Glomerular endothelial cell (primary cell): ENCODE measurements at places on chromosomes 5 and 9.

GRCh38 chr5:163350083-163350482, 87.3 kb upstream of the CCNG1 start:
- no peak for DNase-seq

DNA sequence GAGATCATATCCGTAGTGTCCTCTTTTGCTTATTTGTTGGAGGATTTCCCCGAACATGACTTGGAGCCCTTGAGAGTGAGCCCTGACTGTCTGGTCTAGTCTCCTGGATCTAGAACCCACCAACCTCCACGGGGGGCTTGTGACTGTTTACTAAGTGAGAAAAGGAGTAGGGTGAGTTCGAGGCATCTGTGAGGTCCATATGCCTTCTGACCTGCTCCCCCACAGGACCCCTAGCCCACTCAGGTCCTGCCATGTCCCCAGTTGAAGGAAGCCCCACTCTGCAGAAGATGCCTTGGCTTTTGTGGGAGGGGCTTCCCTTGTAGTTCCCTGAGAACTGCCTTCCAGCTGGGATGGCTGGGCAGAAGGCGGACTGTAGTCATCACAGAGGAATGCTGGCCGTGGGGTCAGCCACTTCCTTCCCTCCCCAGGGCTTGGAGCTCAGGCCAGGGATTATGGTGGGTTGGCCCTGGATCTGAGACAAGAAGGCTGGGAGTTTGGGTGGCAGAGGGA, 7.0 kb upstream of the IRF1 start:
- peak; percentile 72 for DNase-seq

DNA sequence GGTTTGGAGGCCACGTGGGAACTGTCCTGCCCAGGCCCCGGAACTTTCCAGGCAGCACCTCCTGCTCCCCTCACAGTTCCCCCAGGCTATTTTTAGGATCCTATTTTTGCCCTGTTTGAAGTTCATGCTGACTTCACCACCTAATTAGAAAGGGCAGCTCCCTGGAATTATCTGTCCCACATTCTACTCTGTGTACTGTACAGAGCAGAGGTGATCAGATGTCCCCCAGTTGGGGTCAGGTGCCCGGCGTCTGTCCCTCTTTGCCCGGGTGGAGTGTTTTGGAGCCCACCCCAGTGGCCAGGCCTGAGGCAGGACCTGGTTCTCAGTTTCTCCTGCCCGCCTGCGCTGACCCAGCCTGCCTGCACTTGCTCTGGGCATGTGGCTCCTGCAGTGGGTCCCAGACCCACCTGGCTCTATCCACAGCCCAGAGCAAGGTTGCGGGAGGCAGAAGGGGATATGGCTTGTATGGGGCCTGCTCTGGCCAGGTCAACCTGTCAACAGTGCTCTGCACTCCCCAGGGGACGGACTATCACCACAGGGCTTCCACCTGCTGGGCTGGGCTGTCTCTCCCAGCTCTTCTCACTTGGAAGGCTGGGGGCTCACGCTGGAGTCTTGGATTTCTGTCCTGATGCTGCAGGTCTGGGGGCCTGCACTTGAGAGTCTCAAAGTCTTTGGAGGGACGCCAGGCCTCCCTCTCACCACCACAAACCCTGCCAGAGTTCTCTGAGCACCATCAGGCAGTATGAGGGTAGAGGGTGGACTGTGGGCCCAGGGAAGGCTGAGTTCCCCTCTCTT, 268.3 kb downstream of the GADD45G start:
- no peak for DNase-seq

GRCh38 chr9:133171161-133171961, 7.6 kb upstream of the GBGT1 start:
- DNase-seq: no peak

- DNase-seq: no peak
Measured at GRCh38 chr9:119114681-119115080, 254.6 kb downstream of the BRINP1 start.

DNA sequence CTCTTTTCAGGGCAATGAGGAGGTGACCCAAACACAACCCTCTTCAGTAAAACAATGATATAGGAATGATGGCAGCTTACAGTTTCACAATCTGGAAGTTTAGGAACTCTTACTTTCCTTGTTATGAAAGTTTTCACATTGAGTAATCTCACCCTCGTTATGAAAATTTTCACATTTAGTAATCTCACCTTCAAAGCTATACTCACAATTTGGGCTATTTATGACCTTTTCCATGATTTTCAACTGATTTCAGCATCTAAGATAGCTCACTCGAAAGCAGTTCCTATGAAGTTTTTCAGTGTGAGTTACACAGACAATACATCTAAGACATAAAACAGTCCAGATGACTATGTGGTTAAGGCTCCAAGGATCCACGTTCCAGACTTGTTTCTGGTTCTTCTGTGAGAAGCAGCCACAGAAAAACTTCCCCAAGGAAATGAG, 57.1 kb downstream of the FOXD1 start:
- DNase-seq: no peak

DNA sequence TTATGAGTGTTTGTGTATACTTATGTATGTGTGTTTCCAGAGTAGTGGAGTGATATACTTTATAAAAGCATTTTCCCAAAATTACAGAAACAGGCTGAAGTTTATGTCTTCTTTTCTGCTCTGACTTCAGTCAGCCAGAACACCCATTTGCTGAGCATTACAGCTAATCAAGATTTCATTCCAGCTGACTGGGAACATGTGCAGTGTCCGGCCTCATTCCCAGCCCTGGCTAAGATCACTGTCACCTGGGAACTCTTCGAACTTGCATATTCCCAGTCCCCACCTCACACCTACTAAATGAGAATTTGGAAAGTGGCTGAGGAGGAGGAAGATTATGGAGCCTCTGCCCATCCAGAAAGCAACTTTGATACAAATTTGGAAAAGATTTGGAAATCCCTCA, 90.8 kb upstream of the PRRC1 start:
- DNase-seq: no peak
